ENCODE measurements at places on chromosomes 16 and 17. TPM values are rescaled to one million over a fixed set of nuclear protein-coding genes. Genes with fewer than 3 reads are reported as not detected.
A peak's percentile ranks its signal among the peaks of the same experiment; 100 is the strongest.

SCGB1C2 gene
- not detected for total RNA-seq

CDH13 gene
- 6.7 TPM for total RNA-seq

RNF135 gene
- total RNA-seq = 34.1 TPM

SCIMP gene
- total RNA-seq = 0.82 TPM

ZFHX3 gene
- total RNA-seq = 23.7 TPM

MYADML2 gene
- total RNA-seq = not detected

SLC16A11 gene
- total RNA-seq = not detected

LGALS9B gene
- 30.8 TPM for total RNA-seq

UNKL gene
- 22.9 TPM for total RNA-seq

DNA sequence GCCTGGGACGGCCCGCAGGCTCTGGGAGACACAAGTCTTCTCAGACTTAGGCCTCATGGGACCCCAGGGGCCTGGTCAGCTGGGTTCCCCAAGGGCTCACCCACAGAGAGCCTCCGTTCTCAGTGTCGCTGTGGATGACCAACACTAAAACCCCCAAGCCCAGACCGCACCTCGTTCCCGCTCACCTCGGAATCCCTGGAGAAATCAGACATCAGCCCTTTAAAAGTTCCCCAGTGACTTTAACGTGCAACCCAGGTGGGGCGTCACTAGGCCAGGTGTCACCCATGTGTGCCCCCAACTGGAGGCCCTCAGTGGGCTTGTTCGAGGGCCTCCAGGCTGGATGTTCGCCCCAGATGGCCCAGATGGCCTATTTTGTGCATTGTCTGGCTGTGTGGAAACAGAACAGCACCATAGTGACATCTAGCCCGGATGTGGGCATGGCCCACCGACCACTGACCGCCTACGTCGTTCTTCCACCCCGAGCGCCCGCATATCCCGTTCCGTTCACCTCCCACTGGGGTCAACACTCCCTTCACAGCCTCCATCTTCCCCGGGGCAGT, 52.3 kb upstream of the DNAH17 start:
- no peak for DNase-seq

DNA sequence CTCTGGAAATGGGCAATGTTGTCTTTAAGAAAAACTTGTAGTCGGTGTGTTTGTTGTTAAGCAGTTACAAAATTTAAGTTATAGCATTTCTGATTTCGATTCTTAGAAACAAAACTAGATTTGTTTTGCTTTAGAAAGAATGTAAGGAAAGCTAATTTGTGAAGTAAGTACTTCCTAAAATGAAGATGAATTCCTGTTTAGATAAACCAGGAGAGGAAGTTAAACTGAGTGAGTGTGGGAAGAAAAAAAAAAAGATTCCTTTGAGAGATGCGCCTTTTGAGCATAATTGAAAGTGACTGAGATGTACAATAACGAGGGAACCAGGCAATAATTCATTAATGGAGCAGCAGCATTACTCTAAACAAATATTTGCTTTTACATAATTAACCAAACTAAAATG, 52.4 kb upstream of the ALOX12 start:
- no peak for DNase-seq

DNA sequence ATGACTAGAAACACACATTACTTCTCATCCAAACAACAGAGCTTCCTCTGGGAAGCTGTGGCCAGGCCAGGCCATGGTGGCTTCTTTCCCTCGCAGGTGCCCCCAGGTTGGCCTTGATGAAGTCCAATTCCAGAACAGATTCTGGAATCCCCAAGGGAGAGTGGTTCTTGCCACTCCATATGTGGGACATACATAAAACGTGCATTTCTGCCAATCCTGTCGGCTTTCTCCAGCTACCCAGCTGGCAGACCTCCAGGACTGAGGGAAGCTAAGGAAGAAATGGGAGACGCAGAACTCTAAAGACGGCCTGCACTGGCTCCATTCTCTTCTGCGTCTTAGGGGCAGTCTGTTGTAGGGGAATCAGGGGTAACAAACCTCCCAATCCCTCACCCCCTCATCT, 219.2 kb upstream of the CDH5 start:
- DNase-seq = no peak

DNA sequence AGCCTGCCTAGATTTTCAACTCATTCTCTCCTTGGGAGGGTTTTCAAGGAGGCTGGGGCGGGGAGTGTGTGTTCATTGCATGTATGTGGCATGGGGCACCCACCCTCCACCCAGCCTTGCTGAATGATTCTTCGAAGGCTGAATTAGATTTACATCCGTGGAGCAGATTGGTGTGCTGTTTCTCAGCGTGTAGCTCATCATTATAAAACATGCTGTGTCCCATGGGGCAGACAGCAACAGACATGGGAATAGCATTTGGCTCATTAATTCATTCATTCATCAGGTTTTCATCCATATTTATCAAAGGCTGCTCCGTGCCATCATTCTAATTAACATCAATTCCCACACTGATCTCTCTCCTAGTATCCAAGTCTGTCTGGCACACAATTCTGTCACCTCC, 10.6 kb upstream of the CD300A start:
- no peak for DNase-seq

GRCh38 chr17:3688852-3689261, 7.1 kb downstream of the P2RX5 start:
- DNase-seq = no peak

DNA sequence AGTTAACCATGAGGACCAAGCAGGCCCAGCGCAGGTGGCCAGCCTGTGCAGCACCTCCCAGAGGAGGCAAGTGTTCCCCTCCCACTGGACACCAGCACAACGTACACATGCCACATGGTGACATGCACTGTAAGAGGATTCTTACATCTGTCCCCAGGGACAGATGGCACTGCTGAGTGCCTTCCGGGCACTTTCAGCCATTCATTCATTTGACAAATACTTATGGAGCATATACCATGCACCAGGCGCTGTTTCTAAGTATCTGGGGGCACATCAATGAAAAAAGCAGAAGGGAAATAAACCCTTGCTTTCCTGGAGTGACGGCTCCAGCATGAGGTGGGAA, 79.6 kb downstream of the GAS7 start:
- DNase-seq = no peak

GRCh38 chr16:80976946-80977345, 29.7 kb downstream of the CMC2 start:
- DNase-seq = no peak

GRCh38 chr16:85086347-85087291, 25.7 kb downstream of the CIBAR2 start:
- peak; percentile 77 for DNase-seq

DNA sequence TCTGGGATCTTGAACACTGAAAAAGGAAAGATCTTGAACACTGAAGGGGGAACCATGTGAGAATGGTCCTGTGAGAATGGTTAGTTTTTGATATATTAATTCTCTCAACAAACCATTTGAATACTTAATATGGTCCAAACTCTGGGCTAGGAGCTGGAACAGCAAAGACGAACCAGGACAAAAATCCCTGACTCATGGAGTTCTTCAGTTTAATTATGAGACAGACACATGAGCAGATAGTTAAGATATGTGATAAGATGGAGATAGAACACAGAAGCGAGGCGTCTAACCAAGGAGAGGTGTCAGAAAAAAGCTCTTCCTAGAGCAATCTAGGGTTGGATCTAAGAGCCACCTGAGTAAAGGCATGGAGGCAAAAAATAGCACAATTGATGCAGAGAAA, 1.6 kb downstream of the CKLF start:
- DNase-seq = no peak

DNA sequence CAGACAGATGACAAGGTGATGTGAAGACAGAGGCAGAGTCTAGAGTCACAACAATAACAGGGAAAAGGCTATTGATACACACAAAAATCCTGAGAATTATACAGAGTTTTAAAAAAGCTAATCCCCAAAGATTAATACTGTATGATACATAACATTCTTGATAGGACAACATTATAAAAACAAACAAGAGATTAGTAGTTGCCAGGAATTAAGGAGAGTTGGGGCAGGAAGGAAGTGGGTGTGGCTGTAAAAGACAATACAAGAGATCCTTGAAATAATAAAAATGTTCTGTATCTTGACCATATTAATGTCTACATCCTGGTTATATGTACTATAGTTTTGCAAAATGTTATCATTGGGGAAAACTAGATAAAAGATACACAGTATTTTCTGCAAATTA, 309.5 kb upstream of the PMFBP1 start:
- no peak for DNase-seq

- no peak for DNase-seq
Measured at GRCh38 chr17:49527927-49528651, 33.0 kb downstream of the NGFR start.

DNA sequence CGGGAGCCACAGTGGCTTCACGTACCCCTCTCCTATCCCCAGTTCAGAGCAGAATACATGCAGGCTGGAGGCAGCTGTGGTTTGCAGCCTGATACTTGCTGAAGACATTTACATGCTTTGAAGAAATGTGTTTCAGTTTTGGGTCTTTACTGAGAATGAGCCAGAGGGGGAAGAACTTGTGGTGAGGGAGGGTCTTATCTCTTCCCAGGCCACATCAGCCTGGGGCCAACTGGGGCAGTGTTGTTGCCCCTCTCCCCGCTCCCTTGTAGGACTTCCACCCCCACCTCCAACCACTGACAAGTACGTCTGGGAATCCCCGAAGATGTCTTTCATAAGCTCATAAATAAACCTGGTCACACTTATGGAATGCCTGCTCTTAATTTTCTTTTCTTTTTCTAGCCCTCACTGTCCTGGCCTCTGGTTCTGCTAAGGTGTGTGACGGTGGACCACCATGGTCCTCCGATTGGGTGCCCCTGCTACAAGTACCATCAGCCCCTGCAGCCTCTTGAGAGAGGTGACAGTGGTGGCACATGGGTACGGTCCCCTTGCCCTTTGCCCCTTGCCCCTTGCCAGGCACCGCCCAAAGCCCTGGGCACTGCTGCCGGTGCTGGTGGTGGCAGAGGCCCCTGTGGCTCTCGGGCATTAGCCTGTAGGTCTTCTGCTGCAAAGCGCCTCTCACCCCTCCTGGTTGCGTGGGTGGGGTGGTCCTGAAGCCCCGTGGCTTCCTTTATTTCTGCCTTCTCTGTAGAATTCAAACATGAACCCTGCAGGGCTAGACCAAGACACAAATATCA, 144.8 kb upstream of the RPH3AL start:
- no peak for DNase-seq

- no peak for DNase-seq
Measured at GRCh38 chr16:53915452-53916160, 211.7 kb downstream of the FTO start.

DNA sequence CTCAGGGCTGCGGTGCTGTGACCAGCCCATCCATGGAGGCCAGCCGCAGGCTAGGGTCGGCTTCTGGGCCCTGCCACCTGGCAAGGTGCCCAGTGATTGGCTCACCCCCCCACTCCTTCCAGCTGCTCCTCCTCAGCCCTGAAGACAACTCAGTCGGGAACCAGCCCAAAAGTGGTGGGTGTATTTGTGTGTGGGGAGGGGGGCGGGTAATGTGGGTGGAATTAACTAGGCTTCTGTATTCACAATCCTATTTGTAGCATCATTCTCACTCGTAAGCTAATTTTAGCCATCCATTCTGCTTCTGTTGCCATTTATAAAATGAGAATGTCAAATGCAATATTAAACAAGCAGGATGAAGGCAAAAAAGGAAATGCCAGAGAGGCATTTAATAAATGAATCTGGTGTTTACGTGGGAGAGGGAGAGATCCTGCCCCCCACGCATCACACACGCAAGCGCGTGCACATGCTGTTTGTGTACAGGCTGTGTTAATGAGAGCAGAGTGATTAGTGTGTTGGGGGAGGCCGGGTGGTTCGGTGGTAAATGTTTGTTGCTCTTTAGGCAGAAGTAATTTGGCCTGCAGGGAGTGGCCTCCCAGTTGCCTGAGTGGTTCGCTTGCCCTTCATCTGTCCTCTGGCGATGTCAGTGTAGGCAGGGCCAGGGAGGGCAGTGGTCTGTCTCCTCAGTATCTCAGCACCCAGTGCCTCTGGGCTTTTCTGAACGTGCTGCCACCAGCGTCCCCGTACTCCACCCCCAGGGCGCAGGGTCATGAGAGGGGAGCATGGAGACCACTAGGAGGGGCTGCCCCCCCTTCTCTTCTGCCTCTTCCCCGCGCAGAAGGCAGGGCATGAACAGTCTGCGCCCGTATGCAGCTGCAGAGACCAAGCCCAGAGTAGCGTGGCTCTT, 140.1 kb downstream of the CCDC182 start:
- DNase-seq = peak; percentile 72

DNA sequence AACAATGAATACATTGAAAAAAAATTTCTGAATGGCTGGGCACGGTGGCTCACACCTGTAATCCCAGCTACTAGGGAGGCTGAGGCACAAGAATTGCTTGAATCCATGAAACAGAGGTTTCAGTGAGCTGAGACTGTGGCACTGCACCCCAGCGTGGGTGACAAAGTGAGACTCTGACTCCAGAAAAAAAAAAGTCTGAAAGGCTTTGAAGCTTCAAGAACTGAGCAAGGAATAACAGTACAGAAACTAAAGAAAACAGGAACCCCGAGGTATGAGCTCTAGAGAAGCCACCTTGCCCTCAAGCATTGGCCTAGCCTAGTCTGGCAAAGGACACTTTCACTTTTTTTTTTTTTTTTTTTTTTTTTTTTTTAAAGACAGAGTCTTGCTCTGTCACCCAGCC, 45.0 kb downstream of the TEX2 start:
- DNase-seq = no peak

DNA sequence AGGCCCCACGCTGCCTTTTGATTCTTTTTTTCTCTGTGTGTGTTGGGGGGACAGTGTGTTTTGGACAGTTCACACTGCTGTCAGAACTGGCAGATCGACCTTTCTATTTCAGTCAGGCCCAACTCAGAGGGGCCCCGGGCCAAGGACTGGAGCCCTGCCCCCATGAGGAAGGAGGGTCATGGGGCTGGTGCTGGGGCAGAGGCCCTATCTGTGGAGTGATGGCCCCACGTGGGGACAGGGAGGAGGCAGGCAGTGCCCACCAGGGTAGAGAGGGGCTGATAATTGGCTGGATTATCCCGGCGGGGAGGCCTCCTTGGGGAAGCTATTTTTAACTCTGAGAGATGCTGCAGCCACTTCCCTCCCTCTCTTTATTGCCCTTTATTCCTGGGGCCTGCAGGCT, 5.7 kb upstream of the KCNJ12 start:
- DNase-seq = no peak

- DNase-seq = no peak
Measured at GRCh38 chr17:83175822-83176622, 96.6 kb downstream of the METRNL start.

DNA sequence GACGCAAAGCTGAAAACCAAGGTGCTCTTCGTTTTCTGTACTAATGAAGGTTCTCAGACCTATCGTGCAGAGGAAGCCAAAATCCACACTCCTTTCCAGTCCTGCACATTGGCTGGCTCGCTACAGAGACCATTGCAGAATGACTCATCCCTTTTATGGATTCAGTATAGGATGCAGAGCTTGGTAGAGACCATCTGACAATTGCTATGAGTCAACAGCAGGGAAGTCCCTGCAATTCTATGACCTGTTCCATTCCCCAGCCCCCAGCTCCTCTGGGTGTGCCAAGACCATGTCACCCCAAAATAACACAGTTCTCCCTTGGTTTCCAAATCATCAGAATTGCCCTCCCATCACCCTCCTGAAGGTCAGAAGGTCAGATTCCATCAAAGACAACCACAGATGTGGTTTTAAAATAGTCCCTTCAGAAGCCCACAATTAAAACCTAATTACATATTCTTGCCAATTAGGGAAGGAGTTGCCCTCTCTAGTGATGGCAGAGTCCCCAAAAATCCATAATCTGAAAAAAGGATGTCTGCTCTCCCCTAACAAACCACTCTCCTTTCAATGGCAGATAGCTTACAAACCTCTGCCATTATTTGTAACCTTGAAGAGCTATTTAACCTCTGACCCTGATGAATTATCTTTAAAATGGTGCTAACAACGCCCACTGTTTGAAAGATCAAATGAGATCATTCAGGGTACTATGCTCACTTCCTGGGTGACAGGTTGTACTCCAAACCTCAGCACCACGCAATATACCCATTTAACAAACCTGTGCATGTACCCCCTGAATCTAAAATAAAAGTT, 108.2 kb upstream of the RBBP6 start:
- no peak for DNase-seq
